ENCODE measurements at places on chromosomes 3 and 15. TPM values are rescaled to one million over a fixed set of nuclear protein-coding genes. Genes with fewer than 3 reads are reported as not detected.
A peak's percentile ranks its signal among the peaks of the same experiment; 100 is the strongest.

- no peaks in the 10 kb centered on the region for H3K4me1 ChIP-seq
- no peaks in the 10 kb centered on the region for H3K36me3 ChIP-seq
- no peak overlapping the region for H3K27ac ChIP-seq
- DNase-seq, result no peak
- no peak overlapping the region for H3K4me3 ChIP-seq
- no peaks in the 10 kb centered on the region for H3K27me3 ChIP-seq
These were observed 402.0 kb downstream of the AGBL1 start for GRCh38 chr15:86481720-86482119.

GRCh38 chr15:70008697-70009290, 88.9 kb downstream of the TLE3 start:
- no peak overlapping the region for H3K4me3 ChIP-seq
- no peaks in the 10 kb centered on the region for H3K4me1 ChIP-seq
- no peaks in the 10 kb centered on the region for H3K36me3 ChIP-seq
- no peaks in the 10 kb centered on the region for H3K27me3 ChIP-seq
- no peak overlapping the region for H3K27ac ChIP-seq
- no peak for DNase-seq

RHCG gene
- 0.43 TPM for total RNA-seq

DNA sequence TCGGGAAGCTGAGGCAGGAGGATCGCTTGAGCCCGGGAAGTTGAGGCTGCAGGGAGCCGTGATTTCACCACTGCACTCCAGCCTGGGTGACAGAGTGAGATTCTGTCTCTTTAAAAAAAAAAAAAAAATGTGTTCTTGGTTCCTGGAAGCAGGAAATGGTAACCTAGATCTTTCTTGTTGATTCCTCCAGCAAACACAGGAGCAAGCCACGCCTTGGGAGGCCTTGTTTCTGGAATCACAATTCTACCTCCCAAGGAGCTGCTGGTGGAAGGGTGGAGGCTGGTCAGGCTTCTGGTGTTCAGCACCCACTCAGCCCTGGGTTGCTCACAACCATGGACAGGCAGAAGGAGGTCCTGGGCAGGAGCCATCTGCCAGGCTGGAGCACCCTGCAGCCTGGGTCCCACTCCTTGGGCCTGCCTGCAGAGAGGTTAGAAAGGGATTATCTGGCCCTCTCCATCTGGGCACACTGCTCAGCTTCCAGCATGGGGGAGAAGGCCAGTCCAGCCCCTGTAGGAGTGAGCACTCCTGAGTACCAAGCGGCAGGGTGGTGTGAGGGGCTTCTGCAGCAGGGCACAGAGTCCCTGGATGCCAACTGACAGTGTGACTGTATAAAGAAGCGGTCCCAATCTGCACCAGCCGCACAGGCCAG, 65.6 kb downstream of the ABTB1 start:
- DNase-seq, result no peak
- no peaks in the 10 kb centered on the region for H3K27me3 ChIP-seq
- H3K4me1 ChIP-seq, result no peaks in the 10 kb centered on the region

DNA sequence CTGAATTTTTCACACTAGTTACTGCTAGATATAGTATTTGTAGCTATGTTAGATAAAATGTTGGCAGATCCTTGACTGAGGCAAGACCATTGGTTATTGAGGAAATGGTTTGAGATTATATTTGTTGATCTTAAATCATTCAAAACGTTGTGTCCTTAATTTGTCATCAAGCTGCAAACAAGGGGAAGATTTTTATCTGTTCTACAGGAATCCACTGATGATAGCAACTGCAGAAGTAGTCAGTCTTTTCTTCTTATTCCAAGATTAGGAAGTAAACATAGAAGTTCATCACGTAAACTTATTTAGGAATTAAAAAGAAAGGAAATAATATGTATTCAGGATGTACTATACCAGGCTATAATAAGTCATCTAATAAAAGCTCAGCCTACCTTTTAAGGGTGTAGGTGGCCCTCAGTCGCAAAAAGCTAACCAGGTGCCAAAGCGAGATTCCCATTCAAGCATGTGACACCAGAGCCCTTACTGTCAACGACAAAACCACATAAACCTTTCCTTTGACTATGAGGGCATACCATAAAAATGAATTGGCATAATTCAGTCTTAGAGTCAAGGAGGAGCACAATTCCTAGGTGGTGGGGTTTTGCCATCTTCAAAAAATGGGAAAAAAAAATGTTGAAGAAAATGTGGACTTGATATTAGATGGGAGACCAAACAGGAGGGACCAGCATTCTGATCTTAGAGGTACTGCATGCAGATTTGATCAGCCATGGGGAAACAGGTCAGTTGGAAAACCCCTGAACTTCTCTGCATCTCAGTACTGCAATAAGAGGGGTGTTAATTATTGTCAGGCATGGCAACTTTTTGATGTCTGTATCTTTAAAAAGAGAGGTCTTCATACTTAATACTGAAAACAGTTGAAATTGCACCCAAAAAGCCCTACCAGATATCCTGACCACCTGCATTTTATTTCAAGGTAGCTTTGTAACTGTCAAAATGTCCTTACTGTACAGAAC, 212.5 kb upstream of the UBE2E1 start:
- peaks cover 5% of the 10 kb centered on the region for H3K4me1 ChIP-seq
- H3K4me3 ChIP-seq, result no peak overlapping the region
- no peak overlapping the region for H3K27ac ChIP-seq
- H3K27me3 ChIP-seq, result no peaks in the 10 kb centered on the region
- H3K36me3 ChIP-seq, result no peaks in the 10 kb centered on the region
- DNase-seq, result no peak

GRCh38 chr15:40282869-40283614, at the start of gene ANKRD63:
TSS of gene ANKRD63 (minus strand) at chr15:40283064. CDS start at chr15:40282586, 478 bp downstream.
- no peak for DNase-seq
- H3K4me1 ChIP-seq, result no peaks in the 10 kb centered on the region
- peak within 1 kb of the TSS; percentile 29 for H3K4me3 ChIP-seq
- peaks cover 11% of the 10 kb centered on the region for H3K27me3 ChIP-seq
- no peak within 1 kb of the TSS for H3K27ac ChIP-seq
